Mesangial cell (primary cell): ENCODE measurements at places on chromosomes 4 and X. TPM values are rescaled to one million over a fixed set of nuclear protein-coding genes. Genes with fewer than 3 reads are reported as not detected.

PCDH18 gene
- 2.8 and 4.3 TPM in 2 replicates for total RNA-seq

CMC4 gene
- total RNA-seq: 13.0 and 16.5 TPM in 2 replicates

LRAT gene
- total RNA-seq: 0.16 and 1.1 TPM in 2 replicates

PRRG1 gene
- total RNA-seq: 7.8 and 11.5 TPM in 2 replicates
